ENCODE measurements at places on chromosomes 13 and 19.

DNA sequence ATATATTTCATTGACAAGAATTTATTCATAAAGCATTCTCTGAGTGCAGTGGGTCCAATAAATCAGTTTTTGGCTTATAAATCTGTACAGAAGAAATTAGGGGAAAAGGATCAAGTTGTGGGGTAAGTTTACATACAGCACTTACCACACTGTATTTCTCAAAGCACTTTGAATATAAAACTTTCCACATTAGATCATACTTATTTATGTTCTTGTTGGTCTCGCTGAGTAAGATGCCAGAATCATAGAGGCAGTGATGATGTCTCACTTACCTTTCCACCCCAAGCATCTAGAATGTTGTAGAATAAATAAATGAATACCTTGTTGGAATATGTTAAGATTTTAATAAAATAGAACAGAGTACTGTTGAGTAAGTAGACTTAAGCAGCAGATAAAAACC, 279.1 kb downstream of the PCDH20 start:
- no peak for DNase-seq

GRCh38 chr13:102276404-102276803, 125.4 kb downstream of the FGF14 start:
- no peak for DNase-seq

- DNase-seq, result no peak
Measured at GRCh38 chr19:7292950-7293761, 1.1 kb downstream of the INSR start.

GRCh38 chr13:33624740-33625139, 193.2 kb upstream of the RFC3 start:
- no peak for DNase-seq

GRCh38 chr19:44615863-44616247, 2.5 kb downstream of the IGSF23 start:
- DNase-seq, result no peak

GRCh38 chr19:802498-803098, 5.3 kb downstream of the PTBP1 start:
- DNase-seq, result no peak

DNA sequence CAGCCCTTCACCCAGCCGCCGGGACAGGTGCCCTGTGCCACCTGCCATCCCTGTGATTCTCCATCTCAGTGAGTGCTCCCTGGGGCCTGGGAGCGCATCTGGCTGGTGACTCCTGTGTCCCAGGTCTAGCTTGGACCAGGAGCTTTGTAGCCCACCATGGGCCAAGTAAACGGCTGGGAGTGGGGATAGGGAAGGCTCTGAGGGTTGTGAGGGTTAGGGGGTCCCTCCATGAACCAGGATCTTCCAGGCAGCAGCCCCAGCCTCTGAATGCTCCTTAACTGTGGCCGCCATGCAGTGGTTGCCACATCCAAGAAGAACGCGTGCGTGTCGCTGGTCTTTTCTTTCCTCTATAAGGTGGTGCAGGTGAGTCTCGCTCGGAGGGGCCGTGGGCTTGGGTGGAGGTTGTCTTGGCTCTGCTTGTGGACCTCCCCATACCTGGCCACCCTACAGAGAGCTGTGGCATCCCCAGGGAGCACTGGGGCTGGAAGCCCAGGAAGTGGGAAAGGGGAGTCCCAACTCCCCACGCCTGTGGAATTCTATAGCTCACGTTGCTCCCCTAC, 8.4 kb downstream of the AP1M1 start:
- DNase-seq, result no peak

DNA sequence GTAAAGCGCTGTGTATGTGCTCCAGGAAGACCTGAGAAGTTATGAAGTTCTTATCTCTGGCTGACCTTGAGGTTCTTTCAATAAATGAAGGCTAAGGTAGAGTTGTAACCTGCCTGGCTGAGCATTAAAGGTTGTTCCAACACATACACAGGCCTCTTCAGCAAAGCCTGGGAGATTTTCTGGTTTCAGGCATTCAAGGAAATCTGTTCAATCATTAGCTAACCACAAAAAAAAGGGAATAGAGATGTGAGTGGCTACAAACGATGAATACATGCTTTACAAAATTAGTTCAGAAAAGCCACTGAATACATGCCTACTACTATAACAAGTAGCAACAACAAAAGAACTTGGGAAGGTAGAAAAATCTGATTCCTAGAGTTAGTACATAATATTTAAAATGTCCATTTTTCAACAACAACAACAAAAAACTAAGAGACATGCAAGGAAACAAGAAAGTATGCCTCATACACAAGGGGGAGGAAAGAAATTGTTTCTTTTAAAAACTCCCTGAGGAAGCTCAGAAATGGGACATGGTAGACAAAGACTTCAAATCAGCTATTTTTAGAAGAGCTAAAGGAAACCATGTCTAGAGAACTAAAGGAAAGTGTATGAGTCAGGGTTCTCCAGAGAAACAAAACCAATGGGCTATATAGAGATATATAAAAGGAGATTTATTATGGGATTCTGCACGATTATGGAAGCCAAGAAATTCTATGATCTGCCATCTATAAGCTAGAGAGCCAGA, 191.5 kb upstream of the IPO5 start:
- no peak for DNase-seq
